B cell (primary cell): ENCODE measurements at places on chromosomes 5 and 9. TPM values are rescaled to one million over a fixed set of nuclear protein-coding genes. Genes with fewer than 3 reads are reported as not detected.

- no peak for DNase-seq
These were observed 72.8 kb downstream of the ADAMTS2 start for GRCh38 chr5:179272326-179273072.

DNA sequence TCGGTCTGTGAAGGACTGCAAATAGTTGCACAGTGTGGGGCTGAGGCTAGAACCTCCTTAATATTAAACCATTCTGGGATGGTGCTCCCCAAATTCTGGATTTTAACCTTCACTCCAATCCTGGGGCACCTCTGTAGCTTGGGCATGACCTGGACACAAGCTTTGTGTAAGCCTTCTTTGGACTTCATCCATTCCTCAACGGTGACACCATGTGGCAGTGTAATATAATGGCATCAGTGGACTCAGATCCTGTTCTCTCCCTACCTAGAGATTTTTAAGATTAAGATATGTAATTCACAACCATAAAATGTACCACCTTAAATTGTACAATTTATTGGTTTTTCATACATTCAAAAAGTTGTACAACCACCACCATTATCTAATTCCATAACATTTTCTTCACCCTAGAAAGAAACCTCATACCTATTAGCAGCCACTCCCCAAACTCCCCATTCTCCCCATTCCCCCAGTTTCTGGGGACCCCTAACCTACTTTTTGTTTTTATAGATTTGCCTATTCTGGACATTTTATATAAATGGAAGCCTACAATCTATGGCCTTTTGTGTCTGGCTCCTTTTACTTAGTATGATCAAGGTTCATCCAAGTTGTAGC is 4.8 kb upstream of the PLGRKT start:
- peak; percentile 68 for DNase-seq

DNA sequence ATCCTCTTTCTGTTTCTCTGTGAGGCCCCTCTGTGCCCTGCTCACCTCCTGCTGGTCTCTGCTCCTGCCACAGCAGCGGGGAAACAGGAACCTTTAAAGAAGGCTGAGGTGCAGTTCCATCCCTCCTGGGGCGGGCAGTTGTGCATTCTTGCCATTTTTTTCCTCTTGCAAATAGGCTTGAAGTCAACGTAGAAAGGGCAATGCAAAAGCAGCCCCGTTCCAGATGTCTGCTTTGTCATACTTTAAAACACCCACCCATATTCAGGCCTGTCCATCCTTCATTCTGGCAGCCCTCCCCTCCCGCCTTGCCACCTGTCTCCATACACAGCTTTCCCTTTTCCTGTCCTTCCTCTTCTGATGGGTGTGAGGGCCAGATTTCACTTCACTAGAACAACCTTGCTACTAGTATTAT is 65.4 kb upstream of the KLF9 start:
- DNase-seq, result no peak

- no peak for DNase-seq
These were observed 516.6 kb downstream of the RAB3C start for GRCh38 chr5:59099270-59099994.

DNA sequence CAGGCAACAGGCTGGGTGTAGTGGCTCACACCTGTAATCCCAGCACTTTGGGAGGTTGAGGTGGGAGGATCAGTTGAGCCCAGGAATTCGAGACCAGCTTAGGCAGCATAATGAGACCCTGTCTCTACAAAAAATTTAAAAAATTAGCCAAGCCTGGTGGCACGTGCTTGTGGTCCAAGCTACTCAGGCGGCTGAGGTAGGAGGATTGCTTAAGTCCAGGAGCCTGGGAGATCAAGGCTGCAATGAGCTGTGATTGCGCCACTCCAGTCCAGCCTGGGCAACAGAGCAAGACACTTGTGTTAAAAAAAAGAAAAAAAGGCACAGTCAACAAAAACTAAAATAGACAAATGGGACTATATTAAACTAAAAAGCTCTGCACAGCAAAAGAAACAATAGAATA is 29.3 kb downstream of the ATP6V0E1 start:
- DNase-seq, result no peak

- no peak for DNase-seq
These were observed 380.3 kb downstream of the SEMA5A start for GRCh38 chr5:9165546-9165945.

DNA sequence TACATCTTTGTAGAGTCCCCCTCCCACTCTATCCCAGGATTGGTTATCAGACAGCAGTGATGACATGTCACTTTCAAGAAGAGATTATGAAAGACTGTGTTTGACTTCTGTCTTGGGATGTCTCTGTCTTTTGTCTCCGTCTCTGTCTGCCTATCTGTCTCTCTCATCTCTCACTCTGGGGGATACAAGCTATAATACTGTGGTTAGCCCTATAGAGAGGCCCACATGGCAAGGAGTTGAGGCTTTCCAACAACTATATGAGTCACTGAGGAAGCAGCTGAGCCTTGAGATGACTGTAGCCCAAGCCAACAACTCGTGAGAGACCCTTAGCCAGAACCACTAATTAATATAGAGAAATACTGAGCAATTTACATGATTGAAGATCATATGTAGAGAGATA is 284.8 kb downstream of the PDE4D start:
- DNase-seq, result no peak

DNA sequence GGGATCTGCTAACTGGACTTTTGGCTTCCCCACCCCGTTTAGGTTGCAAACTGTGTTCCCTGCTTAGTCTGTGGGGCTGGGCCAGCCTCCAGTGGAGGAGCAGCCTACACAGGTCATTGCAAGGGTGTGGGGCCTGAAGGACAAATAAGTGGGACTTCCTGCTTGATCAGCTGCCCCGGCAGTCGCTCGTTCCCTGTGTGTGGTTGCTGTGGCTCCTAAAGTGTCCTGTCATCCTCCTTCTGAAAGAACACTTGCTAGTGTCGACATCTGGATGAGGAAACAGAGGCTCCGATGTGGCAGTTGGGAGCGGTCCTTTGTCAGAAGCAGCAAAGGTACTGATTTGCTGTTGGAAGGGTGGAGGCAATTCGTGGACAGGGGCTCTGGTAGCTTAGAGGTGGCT is 88.9 kb upstream of the TBCA start:
- DNase-seq, result no peak

- peak; percentile 66 for DNase-seq
These were observed 960 bp downstream of the NR2F1 start for GRCh38 chr5:93583768-93584595.

GRCh38 chr5:178625679-178626483 is 969 bp downstream of the CLK4 start:
- DNase-seq, result no peak

DNA sequence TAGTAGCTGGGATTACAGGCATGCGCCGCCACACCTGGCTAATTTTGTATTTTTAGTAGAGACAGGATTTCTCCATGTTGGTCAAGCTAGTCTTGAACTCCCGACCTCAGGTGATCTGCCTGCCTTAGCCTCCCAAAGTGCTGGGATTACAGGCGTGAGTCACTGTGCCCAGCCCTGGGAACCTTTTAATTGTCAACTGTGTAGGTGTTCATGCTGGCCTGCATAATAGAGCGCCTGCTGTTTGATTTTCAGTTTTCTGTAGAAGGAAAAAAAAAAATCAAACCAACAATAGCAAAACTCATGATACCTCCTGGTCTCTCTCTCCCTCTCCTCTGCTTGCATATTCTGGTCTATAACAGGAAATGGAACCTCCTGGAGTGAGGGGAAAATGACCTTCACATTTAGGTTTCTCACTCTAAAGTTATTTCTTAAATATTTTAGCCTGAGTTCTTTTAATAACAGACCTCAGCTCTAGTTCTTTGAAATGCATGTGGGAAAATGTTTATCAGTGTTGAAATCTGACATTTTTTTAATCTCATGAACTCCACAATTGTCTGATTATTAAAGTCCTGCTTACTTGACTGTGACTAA is 51.7 kb downstream of the EXOSC2 start:
- no peak for DNase-seq

DNA sequence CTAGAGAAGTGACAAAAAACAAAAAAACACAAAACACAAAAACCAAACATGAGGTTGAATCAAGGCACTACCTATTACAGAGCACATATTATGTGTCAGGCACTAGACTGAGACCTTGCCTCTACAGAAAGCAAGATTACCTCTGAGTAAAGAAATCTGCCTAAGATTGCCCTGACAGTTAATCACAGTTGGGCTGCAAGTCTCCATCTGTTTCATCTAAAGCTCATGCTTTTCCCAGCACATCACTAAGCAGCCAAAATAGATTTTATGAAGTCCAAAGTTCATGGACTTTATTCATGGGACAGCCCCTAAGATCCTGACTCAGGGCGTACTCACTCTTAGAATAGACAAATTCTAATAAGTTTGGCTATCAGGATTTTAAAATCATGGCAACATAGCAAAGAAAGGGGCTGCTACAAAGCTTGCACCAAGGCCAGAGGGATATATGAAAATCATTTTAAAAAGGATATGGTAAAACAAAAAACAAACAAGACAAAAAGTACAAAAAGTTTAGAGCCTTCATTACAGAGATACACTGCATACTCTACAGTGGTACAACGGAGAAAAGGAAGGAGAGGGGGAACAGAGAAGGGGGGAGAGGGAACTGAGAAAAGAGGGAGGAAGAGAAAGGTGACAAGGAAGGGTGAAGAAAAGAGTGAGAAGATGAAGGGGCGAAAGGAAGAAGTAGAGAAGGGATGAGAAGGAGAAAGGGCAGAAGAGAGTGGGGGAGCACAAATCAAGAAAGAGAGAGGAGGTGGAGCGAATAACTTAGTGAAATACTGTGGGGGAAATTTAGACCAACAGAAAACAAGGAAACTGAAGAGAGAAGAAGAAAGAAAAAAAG is 58.2 kb downstream of the RICTOR start:
- DNase-seq, result no peak

- DNase-seq, result no peak
These were observed 86.2 kb downstream of the PSAT1 start for GRCh38 chr9:78383130-78383529.

- DNase-seq, result no peak
These were observed 16.3 kb downstream of the ARHGEF28 start for GRCh38 chr5:73642344-73642743.

GRCh38 chr9:34025062-34025461 is 23.6 kb downstream of the UBAP2 start:
- no peak for DNase-seq

DNA sequence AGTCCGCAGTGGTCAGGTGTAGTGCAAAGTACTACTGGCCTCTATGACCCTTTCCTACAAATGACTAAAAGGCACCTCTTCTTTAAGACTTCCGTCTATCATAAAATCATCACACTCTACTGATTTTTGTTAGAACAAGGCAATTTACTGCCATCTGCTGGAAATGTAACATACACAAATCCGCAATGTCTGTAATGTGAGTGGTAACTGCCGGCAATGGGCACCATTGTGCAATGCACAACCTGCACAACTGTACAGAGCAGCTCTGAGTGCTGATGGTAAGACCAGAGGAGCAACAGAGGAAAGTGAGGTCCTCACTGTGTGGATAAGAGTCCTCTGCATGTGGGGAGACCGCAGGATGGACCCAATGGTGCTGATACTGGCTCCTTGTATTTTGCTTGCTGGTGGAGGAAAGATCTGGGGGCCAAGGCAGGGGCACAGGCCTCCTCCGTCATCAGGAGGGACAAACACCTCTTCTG is 103.7 kb downstream of the ATPSCKMT start:
- no peak for DNase-seq

- no peak for DNase-seq
These were observed 47.6 kb upstream of the TRAF1 start for GRCh38 chr9:120974181-120974580.

DNA sequence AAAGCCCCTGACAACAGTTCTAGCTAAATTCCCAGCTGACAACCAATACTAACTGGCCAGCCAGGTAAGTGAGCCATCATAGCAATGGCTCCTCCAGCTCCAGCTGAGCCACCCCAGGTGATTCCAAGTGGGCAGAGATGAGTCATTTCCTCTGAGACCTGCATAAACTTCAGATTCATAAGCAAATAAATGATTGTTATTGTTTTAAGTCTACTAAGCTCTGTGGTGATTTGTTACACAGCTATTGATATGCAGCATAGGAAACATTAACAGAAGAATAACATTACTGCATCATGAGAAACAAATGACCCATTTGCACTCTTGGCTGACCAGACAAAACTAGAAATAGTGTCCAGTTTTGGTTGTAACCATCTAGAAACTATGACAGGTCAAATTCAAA is 60.3 kb downstream of the TTC39B start:
- DNase-seq, result no peak

DNA sequence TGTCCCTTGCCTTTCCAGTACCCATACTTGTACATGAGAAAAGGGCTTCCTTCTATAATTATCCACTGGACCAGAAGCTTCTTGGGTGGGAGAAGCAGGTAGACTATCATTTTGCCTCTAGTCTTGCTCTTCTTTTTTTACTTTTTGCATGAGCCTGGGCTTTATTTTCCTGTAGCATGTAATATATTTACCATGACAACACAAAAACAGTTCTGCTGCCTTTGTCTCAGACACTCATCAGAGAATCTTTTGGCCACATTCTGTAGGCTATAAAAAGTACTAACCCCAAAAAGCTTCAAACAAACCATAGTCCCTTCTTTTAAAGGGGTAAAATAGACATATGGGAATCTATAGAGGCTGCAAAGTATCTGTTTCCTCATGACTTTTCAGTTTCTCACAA is 339.2 kb upstream of the PIK3R1 start:
- no peak for DNase-seq

- DNase-seq, result peak; percentile 45
These were observed 146.4 kb downstream of the HACD4 start for GRCh38 chr9:20884985-20885593.

DNA sequence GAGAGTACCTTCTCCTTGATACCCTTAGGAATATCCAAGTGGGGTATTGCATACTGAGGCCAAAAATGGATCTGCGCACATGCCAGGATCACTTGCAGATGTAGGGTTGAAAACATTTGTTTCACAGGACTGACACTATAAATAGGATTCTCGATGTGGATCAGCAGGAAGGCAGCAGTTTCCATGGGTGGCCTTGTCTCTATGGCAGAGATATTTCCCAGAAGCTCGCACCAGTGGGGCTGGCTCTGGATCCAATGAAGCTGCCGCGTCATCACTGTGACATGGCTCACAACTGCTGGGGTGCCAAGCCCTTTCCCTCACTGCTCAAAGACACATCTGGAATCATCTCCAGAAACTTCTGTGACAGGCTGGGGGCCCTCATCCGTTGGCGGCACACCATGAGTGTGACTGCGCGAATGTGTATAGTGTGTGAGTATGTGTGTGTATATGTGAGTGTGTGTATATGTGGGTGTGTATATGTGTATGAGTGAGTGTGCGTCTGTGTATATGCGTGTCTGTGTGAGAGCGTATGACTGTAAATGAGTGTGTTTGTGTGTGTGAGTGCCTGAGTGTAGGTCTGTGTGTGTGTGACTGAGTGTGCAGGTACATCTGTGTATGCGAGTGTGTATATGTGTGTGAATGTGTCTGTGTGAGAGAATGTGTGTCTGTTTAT is 182.5 kb downstream of the GAS1 start:
- no peak for DNase-seq

- DNase-seq, result no peak
These were observed 49.5 kb downstream of the JAKMIP2 start for GRCh38 chr5:147733075-147733474.

- DNase-seq, result no peak
These were observed 35.7 kb upstream of the NTNG2 start for GRCh38 chr9:132125944-132126679.

- no peak for DNase-seq
These were observed 146.4 kb upstream of the ZNF366 start for GRCh38 chr5:72653586-72653985.

GRCh38 chr5:153402550-153402949 is 87.9 kb upstream of the GRIA1 start:
- no peak for DNase-seq

Gene BAAT
- total RNA-seq, result not detected in 2 replicates

Gene SAPCD2
- 0.39 and 0.73 TPM in 2 replicates for total RNA-seq

Gene PPP2CA
- 86.2 and 100 TPM in 2 replicates for total RNA-seq

Gene NADK2
- 16.0 and 18.6 TPM in 2 replicates for total RNA-seq

Gene HMCN2
- total RNA-seq, result 0.05 TPM in 1 of 2 replicates, not detected in the other

Gene BTNL9
- 160 and 173 TPM in 2 replicates for total RNA-seq

Gene MEGF10
- total RNA-seq, result not detected in 2 replicates

Gene VLDLR
- total RNA-seq, result 0.10 TPM in 1 of 2 replicates, not detected in the other
